ENCODE measurements at places on chromosomes 1 and 21.

- DNase-seq, result no peak
Observed at GRCh38 chr1:65505547-65506300, 85.3 kb downstream of the LEPR start.

- no peak for DNase-seq
Observed at GRCh38 chr21:29121759-29122158, 8.7 kb upstream of the MAP3K7CL start.

- no peak for DNase-seq
Observed at GRCh38 chr1:115084902-115085511, 4.3 kb downstream of the TSPAN2 start.

- no peak for DNase-seq
Observed at GRCh38 chr1:170239445-170239844, 93.7 kb downstream of the NTMT2 start.

GRCh38 chr1:95287825-95288224 lies 53.8 kb downstream of the RWDD3 start:
- DNase-seq, result no peak

DNA sequence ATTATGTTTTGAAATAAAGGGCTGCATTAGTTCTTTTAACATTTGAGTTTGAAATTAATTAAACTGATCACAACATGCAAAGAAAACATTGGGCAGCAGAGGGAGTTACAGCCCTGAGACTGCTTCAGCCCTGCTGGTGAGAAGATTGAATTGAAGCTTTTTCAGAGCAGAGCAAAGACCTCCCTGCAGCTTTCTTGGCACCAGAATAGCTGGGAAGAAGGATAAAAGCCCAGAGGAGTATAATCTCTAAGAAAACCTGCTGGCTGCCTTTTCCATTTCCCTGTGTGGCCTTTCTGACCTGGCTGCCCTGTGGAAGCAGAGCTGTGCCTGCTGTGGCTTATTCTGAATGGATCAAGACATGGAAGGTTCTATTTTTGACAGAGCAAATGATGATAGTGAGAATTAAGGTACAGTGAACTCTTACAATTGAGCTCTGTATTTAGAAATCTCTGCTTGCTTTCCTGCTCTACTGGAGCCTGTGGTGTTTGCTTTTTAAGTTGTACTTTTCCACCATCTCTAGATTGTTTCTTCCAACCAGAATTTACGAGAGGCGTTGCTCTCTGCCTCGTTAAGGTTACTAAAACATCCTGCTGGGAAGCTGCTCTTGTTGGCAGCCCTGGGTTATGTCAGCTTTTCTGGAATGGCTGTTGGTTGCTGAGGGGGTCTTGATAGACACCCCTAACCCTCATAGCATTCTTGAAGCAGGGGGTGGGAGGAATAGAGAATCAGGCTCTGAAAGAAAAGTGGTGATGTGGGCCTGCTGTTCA lies 9.9 kb downstream of the SNRPE start:
- peak; percentile 85 for DNase-seq

GRCh38 chr21:36450511-36450910 lies 29.4 kb downstream of the CLDN14 start:
- no peak for DNase-seq

DNA sequence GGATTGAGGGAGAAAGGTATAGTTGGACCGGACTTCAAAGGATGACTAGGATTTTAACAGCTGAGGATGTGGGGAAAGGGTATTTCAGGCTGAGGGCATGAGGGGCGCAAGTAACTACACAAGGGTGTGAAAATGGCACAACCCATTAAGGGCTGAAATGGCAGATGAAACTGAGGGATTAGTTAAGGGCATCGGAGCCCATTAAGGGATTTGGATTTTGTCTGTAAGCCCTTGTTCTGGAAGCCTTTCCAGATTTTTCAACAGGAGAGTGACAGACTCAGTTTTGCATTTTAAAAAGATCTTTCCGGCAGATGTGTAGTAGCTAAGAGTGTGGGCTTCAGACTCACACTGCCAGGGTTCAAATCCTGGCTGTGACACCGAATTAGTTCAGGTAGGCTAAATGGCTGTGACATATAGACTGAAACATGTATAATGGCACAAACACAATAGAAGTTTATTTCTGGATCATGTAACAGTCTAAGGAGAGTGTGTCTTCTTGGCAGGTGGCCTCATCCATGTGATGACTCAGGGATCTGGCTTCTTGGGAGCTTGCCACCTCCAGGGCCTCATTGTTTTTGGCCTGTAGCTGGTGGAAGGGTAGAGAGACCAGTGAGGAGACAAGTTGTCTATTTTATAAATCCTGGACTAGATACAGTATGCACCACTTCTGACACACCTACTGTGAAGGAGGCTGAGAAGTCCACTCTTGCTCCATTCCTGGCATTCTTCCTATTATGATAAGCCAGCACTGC lies 49.6 kb downstream of the UBE2T start:
- peak; percentile 58 for DNase-seq

DNA sequence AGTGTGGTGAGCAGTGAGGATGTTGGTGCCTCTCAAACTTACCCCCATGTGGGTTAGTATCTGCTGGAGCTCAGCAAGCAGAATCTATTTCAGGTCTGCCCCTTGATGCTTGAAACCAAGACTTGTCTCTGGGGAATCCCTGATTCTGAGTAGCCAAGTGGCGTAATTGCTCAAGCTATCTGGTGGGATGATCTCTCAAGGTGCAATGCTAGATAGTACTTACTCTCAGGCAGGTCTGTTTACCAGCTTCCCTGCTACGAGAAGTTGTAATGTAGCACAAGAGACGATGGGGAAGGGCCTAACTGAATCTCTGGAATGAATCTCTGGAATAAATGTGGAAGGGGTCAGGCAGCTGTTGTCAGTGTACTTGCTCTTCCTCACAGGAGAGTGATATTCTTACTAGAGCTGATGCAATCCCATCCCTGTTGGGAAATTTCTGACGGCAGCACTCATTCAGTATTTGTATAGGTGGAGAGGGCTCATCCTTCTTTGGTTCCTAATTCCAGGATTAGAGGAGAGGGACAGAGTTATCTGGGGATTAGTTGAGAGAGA lies 65.4 kb downstream of the MACF1 start:
- DNase-seq, result peak; percentile 98

- DNase-seq, result peak; percentile 42
Observed at GRCh38 chr1:53678938-53679825, 59.8 kb downstream of the GLIS1 start.

- no peak for DNase-seq
Observed at GRCh38 chr1:155073377-155074242, 5.0 kb upstream of the EFNA3 start.

DNA sequence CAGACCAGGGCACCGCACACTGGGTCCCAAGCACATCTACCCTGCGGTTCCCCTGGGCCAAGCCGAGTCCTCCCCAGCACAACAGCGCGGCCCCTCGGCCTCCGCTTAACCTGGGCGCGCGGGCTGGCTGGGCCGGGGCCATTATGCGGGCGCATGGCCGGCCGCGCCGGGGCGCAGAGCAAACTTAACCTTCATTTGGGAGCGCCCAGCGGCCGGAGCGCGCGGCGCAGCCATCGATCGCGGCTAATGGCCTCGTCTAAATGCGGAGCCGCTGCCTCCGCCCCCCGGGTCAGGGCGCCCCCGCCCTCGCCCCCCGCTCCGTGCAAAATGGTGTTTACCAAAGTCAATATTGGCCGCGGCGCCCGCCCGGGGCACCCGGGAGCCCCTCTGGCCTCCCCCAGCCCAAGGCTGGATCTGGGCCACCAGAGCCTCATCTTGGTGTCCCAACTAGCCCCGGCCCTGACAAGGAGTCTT lies 272.1 kb downstream of the TRABD2B start:
- DNase-seq, result no peak

GRCh38 chr1:93322349-93322748 lies 23.4 kb upstream of the DR1 start:
- DNase-seq, result no peak

GRCh38 chr1:21232044-21232443 lies 55.3 kb upstream of the EIF4G3 start:
- peak; percentile 74 for DNase-seq

DNA sequence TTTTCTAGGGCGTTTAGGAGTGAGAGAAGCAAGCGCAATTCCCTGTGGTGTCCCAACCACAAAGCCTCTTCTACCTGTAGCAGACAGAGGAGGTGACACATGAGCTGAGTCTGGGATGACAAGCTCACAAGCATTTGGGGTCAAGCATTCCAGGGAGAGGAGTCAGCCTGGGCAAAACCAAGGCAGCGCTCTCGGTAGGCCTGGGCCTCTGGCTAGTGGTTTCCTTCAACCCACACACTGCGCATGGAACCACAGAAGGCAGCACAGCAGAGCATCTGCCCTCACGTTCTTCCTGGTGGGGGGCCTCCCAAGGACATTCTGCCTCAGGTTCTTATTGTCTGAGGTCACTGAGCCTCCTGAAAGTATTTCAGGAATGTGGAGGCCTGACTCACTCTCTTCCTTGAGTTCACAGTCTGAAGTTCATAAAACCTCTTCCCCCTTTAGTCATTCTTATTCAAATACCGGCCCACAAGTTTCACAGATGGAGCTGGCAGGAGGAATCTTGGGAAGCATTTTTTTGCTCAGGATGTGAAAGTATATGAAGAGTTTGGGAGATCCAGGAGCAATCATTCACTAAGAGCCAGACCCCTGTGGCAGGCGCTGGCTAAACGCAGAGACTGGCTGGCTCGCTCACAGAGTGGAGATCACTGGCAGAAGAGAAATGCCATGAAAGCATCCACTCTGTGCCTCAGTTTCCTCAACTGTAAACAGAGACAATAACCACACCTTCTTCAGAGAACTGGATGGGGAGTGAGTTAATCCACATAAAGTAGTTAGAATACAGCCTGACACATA lies 26.8 kb downstream of the CCN1 start:
- peak; percentile 91 for DNase-seq

DNA sequence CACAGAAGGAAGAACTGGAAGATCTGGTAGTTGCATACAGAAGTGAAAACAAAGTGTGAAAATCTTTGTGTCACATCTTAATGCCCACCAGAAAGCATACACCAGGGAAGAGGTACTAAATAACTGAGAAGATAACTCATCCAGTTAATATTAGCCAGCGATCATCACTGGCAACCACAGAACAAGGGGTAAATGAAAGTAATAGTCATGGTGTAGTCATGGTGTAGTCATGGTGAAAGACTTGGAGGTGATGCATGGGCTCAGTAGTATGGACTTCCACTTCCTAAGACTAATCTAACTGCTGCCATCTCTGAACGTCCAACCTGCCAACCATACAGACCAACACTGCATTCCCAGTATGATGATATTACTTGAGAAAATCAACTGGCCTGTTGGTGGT lies 481.2 kb upstream of the NR5A2 start:
- DNase-seq, result no peak

GRCh38 chr1:8831340-8831739 lies 13.9 kb upstream of the RERE start:
- DNase-seq, result peak; percentile 21

GRCh38 chr1:172960454-172961208 lies 90.1 kb downstream of the TNFSF18 start:
- DNase-seq, result no peak

GRCh38 chr1:11158720-11159321 lies 30.3 kb upstream of the ANGPTL7 start:
- peak; percentile 80 for DNase-seq

- no peak for DNase-seq
Observed at GRCh38 chr1:32786856-32787255, 30.3 kb downstream of the YARS1 start.

DNA sequence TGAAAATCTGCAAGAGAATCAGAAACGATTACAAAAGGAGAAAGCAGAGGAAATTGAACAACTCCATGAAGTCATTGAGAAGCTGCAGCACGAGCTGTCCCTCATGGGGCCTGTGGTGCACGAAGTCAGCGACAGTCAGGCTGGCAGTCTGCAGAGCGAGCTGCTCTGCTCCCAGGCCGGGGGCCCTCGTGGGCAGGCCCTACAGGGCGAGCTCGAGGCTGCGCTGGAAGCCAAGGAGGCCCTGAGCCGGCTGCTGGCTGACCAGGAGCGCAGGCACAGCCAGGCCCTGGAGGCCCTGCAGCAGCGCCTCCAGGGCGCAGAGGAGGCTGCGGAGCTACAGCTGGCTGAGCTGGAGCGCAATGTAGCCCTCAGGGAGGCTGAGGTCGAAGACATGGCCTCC lies 47.5 kb upstream of the DIP2A start:
- DNase-seq, result no peak

DNA sequence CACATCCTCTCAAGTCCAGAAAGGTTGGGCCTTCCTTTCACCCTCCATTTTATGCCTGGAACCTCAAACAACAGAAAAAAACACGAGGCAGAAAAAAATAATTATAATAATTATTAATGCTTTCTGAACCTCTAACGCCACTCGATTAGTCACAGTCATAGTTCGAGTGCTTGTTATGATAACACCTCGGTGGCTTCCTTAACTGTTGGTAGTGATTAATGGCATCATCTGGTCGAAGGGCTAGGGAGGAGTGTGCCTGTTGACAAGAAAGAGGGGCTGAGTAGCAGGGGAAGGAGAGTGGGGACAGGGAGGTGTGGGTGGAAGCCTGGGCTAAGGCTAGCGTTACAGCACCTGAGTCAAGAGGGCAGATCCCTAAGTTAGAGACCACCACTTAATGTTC lies 21.3 kb upstream of the IL10 start:
- no peak for DNase-seq

GRCh38 chr1:12542138-12542465 lies 75.9 kb downstream of the DHRS3 start:
- no peak for DNase-seq

GRCh38 chr1:66712839-66713238 lies 39.4 kb upstream of the DYNLT5 start:
- DNase-seq, result no peak

GRCh38 chr1:106746448-106747085 lies 309.9 kb upstream of the PRMT6 start:
- DNase-seq, result no peak

DNA sequence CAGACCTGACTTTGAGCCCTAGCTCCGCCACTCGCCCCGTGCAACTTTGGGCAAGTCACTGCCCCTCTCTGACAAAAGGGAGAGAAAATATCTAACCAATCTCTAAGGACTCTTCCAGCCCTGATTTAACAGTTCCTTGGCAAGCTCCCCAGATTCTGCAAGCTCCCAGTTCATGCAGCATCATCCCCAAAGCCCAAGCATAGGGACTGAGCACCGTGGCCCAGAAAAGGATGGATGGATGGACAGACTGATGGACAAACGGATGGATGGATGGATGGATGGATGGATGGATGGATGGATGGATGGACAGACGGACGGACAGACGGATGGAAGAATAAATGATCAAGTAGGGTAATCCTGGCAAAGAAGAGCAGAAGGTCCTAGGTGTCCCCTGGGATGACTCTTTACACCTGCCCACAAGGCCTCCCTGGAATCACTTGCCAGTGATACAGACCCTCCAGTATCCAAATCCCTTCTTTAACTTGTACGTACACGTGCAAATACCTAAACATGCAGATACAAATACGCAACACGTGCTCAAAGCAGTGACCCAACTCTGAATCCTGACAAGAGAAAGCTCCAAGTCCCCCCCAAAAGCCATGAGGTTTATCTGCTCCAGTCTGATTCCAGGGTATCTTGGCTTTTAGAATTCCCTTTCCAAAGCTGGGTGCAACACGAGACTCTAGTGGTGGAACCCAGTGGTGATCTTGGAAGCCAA lies 16.0 kb downstream of the IFFO2 start:
- no peak for DNase-seq

DNA sequence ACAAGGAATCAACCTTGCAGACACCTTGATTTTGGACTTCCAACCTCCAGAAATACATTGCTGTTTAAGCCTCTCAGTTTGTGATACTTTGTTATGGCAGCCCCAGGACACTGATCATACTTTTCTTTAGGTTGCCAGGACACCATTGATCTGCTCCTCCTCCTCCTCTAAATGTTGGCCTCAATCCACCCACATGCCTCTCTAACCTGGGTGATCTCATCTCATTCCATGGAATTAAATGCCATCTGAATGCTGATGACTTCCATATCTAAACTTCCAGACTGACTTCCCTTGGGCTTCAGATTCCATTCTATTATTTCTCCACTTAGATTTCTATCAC lies 7.4 kb upstream of the PPP1R15B start:
- DNase-seq, result no peak
